ENCODE measurements at places on chromosomes 3 and 15.
A peak's percentile ranks its signal among the peaks of the same experiment; 100 is the strongest.

DNA sequence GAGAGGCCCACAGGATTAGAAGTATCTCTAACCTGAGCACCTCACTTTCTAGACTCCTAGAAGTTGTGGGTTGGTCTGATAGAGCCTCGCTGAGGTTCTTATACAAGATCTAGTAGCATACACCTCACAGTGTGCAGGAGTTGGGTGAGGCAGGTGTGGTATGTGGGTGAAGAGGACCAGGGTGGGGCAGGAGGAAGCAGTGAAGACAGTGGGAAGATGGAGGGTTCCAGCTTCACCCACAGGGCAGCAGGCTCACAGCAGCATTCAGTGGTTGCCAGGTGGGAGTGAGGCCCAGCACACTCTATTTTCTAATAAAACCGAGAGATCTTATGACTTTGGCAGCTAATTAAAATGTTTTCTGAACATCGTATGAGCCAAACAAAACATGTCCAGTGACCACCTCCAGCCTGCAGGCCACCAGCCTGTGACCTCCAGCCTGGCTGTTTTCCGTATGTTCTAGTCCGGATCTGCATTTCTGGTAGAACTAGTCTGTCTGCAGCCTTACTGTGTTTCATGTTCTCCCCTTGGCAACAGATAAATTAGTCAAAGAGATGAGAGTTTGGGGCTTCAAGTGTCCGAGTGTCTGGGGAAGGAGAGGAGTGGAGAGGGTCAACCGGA lies 170.4 kb upstream of the CTDSPL start:
- no peak for DNase-seq

GRCh38 chr3:112048911-112049310 lies 14.4 kb downstream of the TMPRSS7 start:
- no peak for DNase-seq

DNA sequence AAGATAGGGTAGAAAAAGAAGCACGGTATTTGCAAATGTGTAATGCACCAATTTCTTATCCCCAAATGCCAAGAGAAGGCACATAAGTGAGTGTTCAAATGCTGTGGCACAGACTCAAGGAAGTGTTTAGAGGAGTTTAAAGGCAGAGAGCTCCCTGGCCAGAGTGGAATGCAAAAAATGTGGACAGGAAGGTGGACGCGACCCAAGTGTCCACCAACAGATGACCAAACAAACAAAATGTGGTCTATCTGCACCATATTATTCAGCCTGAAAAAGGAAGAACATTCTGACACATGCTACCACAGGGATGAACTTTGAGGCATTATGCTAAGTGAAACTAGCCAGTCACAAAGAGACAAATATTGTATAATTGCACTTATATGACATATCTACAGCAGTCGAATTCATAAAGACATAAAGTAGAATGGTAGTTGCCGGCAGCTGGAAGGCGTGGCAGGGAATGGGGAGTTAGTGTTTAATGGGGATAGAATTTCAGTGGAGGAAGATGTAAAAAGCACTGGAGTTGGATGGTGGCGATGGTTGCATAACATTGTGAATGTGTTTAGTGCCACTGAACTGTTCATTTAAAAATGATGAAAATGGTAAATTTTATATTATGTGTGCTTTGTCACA lies 126.6 kb downstream of the SRGAP3 start:
- DNase-seq, result no peak

GRCh38 chr3:149579161-149579560 lies 78.7 kb downstream of the WWTR1 start:
- DNase-seq, result no peak

GRCh38 chr3:69130689-69131088 lies 8.3 kb upstream of the LMOD3 start:
- no peak for DNase-seq

- peak; percentile 58 for DNase-seq
These were observed 7.5 kb upstream of the STRA6 start for GRCh38 chr15:74209997-74210671.

DNA sequence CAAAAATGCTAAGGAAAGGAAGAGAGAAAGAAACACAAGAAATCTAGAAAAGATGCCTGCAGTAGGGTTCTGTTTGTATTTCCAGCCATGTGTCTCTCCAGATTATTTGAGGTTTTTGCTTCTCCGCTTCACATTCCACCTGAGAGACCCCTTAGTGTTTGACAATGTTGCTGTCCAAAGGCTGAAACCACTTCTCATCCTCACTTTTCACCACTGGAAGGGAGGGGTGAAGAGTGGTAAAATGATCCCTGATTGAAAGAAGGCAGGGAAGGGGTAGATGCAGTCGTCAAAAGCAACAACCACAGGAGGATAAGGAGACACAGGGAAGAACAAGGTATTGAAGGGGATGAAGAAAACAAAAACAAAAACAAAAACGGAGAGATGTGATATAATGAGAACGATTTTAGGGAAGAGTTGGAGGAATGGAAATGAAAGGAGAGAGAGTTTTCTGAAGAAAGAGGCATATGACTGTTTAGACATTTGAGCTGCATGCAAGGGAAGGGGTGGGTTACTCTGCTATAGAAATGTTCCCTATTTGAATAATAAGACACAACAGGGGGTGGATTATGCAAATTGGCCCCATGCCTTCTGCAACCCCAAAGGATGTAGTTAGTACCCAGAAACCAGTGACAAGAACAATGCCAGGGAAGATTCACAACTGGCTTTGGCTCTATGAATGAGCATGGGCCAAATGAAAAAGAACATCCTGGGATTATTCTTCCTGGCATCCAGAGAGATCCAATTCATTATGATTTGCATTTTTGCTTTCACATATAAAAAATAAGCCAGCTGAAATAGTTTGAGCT lies 235.9 kb downstream of the GAP43 start:
- no peak for DNase-seq

DNA sequence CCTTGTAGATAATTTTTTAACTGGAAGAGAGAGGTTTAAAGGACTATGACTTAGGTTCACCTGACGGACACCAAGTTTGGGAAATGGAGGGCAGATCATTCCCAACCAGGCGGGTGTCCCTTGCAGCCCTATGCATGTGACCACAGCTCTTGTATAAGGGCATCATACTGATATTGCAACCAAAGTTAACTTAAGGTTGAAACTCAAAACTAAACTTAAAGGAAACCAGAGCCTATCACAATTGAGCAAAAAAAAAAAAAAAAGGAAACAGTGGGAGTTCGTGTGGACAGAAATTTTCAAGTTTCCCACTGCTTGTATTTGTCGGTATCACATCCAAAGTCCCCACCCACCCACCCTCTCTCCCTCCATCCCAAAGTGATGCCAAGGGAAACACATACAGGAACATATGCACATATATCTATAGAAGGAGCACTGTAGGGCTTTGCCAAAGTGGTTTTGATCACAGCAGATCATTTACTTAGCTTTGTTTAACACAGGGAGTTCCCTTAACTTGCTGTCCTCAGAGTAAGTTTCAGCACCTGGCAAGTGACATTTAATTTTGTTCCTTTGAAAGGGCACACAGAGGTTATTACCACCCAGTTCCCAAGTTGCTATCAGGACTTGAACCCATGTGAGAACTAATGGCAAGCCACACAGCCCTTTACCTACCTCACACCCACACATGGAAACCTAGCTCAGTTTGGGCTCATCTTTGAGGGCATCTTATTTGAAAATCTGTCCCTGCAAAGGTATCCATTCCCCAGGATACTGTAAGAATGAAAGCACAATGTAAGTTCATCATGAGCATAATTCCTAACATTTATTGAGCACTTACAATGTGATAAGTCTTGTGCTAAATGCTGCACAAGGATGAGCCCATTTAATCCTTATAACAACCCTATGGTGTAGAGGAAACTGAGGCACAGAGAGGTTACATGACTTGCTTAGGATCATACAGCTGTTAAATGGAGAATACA lies 204.5 kb upstream of the CMC1 start:
- DNase-seq, result no peak

GRCh38 chr3:123155471-123156011 lies 46.2 kb upstream of the SEC22A start:
- no peak for DNase-seq

GRCh38 chr3:189458528-189458927 lies 172.7 kb upstream of the TP63 start:
- DNase-seq, result peak; percentile 74

- no peak for DNase-seq
These were observed 2.6 kb downstream of the CYP19A1 start for GRCh38 chr15:51335538-51336410.

GRCh38 chr3:18868911-18869689 lies 279.2 kb upstream of the KCNH8 start:
- no peak for DNase-seq

DNA sequence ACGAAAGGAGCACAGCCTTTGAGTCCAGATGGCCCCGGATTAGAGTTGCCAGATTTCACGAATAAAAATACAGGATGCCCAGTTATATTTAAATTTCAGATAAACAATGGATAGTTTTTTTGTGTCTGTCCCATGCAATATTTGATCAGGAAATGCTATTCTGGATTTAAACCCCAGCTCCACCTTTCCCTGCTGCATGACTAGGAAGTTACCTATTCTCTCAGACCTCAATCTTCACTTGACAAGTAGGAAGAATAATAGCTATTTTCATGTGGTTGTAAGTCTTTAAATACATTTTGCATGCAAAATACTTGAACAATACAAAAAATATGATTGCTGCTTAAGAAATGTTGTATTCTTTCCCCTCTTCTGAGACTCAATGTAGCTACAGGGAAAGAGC lies 125.3 kb upstream of the P2RY1 start:
- no peak for DNase-seq

DNA sequence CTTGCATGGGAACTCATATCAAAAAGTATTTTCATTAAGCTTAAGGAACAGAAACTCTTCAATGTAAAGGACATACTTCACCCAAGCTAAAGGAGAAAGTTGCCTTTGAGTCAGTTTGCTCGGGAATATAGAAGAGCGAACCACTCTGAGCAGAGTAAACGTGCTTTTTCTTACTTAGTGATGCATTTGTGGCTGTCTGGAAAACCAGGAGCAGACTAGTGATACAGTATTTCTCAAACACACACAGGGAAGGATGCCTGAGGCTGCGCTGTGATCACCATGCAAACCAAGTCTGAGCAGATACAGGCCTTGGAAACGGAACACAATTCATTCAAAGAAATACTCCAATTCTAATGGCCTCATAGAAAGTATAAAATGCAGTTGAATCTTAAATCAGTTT lies 121.0 kb upstream of the CDIN1 start:
- no peak for DNase-seq

GRCh38 chr15:57425842-57426241 lies 49.5 kb downstream of the CGNL1 start:
- DNase-seq, result no peak
